ENCODE measurements at places on chromosomes 12 and 14. TPM values are rescaled to one million over a fixed set of nuclear protein-coding genes. Genes with fewer than 3 reads are reported as not detected.

DNA sequence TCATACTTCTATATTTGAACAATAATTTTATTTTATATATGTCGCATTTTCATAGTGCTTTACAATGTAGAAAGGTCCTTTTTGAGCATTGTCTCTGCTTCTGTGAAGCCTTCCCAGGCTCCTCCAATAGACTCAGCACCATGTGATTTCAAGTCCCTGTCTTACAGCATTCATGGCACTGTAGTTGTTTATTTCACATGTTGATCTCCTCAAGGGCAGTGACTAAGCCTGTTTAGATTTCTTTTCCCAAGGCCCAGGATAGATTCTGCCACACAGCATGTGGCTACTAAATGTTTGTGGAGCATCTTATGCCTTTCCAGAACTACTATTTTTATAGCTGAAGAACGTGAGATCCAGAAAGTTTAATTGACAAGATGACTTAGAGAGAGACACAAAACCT is 391.7 kb downstream of the TMEM117 start:
- DNase-seq = no peak

GRCh38 chr14:92507174-92507768 is 6.3 kb upstream of the RIN3 start:
- no peak for DNase-seq

Gene LUM
- 0.18 TPM for total RNA-seq

DNA sequence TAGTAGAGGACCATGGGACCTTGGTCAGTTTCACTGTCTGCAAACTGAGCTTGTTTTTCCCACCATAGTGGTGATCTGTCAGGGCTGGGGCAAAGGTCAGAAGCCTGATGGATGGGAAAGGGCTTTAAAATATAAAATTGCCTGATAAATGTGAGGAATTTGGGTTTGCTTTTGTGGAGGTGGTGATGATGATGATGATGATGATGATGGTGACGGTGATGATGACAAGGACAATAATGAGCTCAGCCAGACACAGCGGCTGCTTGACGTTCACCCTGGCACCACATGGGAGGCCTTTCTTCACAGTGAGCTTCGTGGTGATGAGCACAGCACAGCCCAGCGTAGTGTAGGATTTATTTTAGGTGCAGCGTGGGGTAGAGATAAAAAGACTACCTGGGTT is 243.7 kb downstream of the SLC41A2 start:
- no peak for DNase-seq

GRCh38 chr12:91241756-91242155 is 59.1 kb upstream of the DCN start:
- no peak for DNase-seq

All from endothelial cell (in vitro differentiated cells).